ENCODE measurements at places on chromosomes 4 and X.

- DNase-seq: no peak
These were observed 101.8 kb downstream of the NEK1 start for GRCh38 chr4:169510617-169511016.

DNA sequence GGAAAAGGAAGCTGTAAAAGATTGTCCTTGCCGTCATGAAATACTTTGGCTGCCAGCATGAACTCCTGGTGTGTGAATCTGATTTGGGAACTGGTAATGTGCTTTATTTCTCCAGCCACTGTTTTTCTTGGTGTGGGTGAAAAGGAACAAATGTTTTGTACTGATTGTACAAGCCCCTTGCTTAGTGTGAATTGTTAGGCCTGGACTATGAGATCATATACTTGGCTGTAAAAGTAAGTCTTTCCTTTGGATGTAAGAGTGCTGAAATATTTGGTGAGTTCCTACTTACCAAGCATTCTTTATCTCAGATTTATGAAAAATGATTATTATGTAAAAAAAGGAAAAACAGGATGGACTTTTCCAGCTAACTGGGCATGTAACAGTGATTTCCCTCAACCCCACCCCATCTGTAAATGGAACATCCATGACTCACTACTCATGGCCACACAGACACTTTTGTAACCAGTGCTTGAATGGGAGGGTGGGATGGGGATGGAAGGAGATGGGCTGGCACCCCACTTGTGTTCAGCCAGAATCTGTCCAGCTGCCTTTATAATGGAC, 6.3 kb downstream of the FNIP2 start:
- DNase-seq: peak; percentile 10

DNA sequence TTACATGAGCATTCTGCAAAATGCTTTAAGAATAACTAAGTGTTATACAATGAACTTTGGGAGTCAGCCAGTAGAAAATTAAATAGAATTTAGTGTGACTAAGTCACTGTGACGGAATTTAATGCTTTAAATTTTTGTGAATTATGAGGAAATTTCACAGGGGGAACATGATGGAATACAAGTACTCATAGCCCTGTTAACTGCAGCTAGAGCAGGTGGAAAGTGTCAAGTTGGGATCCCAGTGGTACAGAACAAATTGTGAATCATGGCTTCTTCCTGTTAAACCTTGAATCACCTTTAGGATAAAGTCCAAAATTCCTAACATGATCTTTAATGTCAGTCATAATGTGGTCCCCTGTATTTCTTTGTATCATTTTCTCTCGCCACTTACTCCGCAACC, 212.2 kb upstream of the CENPE start:
- no peak for DNase-seq

DNA sequence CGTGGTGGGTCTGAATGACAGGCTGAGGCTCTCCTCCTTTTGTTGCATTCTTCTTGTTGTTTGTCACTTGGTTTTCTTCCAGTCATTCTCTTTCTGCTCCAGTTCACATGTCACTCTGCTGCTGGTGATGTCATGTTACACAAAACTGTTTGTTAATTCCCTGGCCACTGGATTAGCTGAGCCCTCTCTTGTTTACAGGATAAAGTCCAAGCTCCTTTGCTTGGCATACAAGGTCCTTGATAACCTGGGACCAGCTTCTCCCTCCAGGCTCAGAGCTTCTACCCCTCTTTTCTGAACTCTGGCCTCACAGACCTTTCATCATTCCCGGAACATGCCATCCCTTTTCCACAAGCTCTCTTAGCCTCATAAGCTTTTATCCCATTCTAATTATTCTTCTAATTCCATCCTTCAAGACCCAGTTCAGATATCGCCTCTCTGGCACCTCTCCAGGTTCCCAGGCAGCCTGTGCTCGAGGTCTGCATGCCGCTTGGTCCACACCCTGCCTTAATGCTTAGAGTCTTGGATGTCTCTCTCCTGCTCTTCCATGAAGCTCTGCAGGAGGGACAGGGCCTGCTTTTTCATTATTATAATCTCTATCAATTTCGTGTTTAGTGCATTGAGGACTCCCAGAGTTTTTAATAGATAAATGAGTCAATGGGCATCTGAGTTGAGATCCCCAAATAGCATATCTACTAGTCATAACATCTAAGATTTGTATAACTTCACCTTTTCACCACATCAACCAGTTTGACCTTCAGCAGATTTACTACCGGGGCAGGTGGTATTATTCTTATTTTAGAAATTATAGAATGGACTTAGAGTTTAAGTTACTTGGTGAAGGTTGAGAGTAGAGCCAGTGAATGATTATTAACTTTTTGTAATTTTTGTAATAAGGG, 98.7 kb downstream of the TMEM131L start:
- DNase-seq: no peak

GRCh38 chrX:17020356-17020755, 73.9 kb downstream of the REPS2 start:
- no peak for DNase-seq

DNA sequence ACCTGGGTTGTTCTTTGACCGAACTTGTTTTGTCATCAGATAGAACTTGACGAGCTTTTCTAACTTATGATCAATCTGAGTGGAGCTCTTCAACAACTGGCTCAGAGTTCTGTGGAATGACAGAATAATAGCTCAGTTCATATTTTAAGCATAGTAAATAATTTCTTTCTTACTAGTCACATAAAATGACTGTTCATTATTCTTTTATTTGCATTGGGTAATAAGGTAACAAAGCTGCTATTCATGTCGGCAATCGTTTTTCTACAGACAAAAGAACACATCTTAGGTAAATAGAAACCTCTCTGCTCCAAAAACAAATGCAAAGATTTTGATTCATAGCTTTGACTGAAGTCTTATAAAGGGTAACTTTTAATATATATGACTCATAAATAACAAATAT, 57.3 kb upstream of the CXCL8 start:
- DNase-seq: no peak

GRCh38 chr4:156190615-156191014, 236.9 kb upstream of the CTSO start:
- DNase-seq: peak; percentile 10

- DNase-seq: no peak
These were observed 107.4 kb downstream of the BCOR start for GRCh38 chrX:39990388-39990787.

- peak; percentile 50 for DNase-seq
These were observed at the start of gene USP46 for GRCh38 chr4:52659001-52659721. Gene USP46 (minus strand): TSS chr4:52659301. CDS start chr4:52659150, 151 bp downstream.

DNA sequence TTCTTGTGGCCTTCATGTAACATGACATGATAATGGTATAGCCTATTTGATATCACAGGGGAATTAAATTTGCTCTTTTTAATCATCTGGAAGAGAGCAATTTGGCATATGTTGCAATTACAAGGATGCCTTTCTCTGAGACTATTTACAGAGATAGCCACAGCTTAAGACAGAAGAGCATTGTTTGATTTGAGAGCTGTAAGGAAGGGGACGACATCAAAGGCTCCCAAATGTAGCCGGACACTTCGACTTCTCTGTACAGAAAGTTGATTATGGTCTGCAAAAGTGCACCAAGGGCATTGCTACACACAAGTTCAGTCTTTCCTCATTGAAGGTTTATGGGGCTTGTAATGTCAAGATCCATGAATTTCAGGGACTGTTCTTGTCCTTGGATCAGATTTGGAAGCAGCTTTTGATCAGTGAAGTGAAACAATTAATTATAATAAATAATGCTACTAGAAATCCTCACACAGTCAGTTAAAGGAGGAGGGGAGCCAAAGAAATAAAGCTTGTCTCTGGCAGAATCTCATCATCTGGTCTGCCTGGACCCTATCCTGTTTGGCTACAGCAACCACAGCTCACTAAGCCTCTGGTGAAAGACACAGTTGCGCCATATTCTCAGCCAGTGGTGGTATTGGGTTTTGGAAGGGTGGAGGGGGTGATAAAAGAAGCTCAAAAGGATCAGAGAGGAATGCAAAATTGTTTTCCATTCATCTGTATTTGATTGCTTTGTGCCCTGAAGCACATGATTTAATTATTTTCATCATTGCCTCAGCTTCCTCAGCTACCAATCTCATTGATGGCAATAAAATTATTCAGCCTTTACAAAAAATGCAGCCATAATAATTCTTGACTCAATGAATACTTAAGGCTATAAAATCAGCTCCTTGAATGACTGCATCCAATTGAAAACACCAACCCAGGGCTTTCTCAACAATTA, 654.3 kb upstream of the LCORL start:
- no peak for DNase-seq

GRCh38 chrX:107599450-107599861, 28.9 kb upstream of the PRPS1 start:
- no peak for DNase-seq

- DNase-seq: no peak
These were observed 17.6 kb downstream of the SH3TC1 start for GRCh38 chr4:8216443-8217245.

DNA sequence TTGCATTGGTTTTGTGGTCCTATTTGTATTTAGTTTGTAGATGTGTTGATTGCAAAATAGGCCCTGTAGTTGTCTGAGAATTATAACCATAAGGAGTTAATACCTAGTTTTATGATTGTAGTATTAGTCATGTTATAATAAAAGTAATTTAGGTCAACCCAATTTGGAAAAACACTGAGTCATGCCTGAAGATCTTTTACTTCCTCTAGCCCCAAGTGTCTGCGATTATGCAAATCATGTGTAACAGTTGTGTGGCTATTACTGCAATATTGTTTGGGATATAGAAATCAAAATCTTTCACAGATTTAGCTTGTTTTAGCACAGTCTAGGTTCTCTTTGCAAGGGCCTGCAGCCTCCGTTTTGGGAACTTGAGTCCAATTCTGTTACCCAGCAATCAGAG, 12.6 kb downstream of the SRD5A3 start:
- DNase-seq: no peak

Data from NCI-H226 (cell line).